Central memory CD4-positive, alpha-beta T cell (primary cell): ENCODE measurements at places on chromosomes 4 and X.

- no peak for DNase-seq
Measured at GRCh38 chr4:82599336-82599735, 37.5 kb upstream of the TMEM150C start.

- DNase-seq: no peak
Measured at GRCh38 chr4:92952897-92953296, 649.1 kb downstream of the GRID2 start.

- no peak for DNase-seq
Measured at GRCh38 chr4:76639288-76639687, 204.3 kb downstream of the SHROOM3 start.

- no peak for DNase-seq
Measured at GRCh38 chr4:28373191-28373590, 1512.5 kb downstream of the STIM2 start.

DNA sequence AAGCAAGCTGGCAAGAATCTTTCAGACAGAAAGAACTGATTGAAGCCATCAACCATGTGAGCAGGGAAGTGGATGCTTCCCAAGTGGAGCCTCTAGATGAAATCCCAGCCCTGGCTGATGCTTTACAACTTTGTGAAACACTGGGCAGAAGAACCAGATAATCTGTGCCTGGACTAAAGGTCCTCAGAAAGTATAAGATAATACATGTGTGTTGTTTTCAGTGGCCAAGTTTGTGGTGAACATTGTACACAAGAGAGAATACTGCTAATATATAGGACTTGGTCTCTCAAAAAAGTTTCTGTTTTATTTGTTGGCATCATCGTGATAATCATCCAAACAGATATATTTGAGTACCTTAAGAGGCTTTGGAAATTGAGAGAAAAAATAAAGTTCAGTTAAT lies 1367.8 kb upstream of the IGFBP7 start:
- no peak for DNase-seq

DNA sequence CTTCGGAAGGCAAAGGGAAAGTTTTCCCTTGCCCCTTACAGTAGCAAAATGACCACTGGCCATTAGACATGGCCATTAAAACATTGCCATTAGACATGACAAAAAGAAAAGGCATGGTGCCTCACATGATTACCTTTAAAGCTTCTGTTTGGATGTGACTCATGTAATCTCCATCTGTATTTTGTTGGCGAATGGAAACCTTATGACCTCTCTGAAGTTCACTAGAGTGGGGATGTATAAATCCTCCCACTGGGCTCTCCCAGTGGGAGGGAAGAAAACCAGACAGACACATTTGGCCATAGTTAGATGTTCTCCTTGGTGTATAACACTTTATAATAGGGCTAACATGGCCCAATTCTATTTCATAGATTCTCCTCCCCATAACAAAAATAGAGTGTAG lies 152.6 kb downstream of the MAGEB17 start:
- DNase-seq: no peak
